Stimulated activated naive CD4-positive, alpha-beta T cell treated with Interleukin-2 at 50 U/mL for 16 hours (primary cell): ENCODE measurements at places on chromosomes 13 and 19.
A peak's percentile ranks its signal among the peaks of the same experiment; 100 is the strongest.

- no peak for DNase-seq
These were observed 6.7 kb downstream of the PCID2 start for GRCh38 chr13:113201815-113202214.

- no peak for DNase-seq
These were observed 30.2 kb upstream of the ZNF331 start for GRCh38 chr19:53507523-53508442.

DNA sequence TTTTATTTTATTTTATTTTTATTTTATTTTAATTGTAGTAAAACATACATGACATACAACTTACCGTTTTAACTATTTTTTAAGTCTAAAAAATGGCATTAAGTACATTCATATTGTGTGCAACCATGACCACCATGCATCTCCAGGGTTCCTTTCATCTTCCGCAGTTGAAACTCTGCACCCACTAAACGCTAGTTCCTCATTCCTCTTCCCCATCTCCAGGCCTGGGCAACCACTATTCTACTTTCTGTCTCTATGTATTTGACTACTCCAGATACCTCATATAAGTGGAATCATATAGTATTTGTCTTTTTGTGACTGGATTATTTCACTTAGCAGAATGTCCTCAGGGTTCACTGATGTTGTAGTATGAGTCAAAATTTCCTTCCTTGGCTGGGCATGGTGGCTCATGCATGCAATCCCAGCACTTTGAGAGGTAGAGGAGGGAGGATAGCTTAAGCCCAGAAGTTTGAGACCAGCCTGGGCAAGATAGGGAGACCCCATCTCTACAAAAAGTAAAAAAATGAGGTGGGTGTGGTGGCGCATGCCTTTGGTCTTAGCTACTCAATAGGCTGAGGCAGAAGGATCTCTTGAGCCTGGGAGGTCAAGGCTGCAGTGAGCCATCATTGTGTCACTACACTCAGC, 55.7 kb upstream of the ZNF507 start:
- no peak for DNase-seq

- no peak for DNase-seq
These were observed 525.3 kb downstream of the KLF12 start for GRCh38 chr13:73608711-73609485.

GRCh38 chr19:1295169-1296012, 9.7 kb downstream of the EFNA2 start:
- peak; percentile 18 for DNase-seq

GRCh38 chr19:35116072-35116801, 614 bp downstream of the FXYD3 start:
- no peak for DNase-seq

DNA sequence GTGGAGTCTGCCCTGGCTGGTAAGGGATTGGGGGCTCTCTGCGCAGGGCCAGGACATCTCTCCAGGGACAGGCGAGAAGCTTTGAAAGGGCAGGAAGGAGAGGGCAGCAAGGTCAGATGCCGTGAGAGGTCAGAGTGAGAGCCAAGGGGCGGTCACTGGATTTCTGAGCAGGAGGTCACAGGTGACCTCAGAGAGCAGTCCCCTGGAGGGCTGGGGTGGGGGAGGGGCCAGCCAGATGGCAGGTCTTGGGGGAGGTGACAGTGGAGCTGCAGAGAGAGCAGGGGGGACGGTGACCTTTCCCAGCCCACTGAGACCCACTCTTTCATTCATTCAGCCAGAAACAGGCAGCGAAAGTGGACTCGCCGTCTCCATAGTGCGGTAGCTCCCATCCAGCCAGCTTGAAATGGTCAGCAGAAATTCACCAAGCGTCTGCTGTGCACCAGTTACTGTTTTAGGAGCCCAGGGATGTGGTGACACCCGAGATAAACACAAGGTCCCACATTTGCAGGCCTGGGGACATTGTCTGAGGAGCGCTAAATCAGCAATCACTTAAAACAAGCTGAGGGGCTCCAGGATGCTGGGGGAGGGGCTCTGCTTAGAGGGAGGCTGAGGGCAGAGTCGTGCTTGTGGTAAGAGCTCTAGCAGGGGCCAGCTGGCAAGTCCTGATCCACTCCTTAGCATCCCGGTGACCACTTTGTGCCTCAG, 10.2 kb downstream of the CARM1 start:
- DNase-seq = no peak

DNA sequence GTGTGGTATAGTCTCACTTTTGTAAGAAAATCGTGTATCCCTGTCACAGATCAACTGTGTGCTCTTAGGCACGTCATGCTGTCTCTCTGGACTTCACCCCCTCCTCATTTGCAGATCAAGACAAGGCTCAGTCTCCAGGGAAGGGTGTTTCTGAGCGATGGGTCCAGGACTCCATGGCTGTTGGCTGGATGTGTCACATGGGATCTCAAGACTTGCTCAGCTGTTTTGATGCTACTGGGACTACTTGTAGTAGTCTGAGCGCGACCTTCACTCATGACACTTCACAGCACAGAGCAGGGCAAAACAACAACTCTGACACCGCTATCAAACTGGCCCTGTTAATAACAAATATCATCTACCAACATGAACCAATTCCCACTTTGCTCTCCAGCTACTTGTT, 36.2 kb downstream of the SMAD9 start:
- DNase-seq = no peak

DNA sequence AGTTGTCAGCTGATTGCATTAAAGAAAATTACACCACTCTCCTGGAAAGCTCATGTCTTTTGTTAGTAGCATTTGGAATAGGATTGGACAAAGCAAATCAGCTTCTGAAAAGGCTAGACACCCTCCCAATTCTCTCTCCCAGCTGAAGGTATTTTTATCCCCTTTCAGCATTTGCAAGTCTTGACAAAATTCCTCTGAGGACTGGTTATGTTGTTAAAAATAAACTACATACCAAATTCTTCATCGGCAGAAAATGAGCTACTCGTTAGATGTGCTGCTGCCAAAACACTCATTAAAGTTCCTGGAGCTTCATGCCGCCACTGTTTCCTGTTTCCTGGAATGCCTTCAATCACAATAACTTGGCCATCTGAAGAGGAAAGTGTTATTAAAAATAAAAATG, 37.1 kb downstream of the UTP14C start:
- no peak for DNase-seq

- no peak for DNase-seq
These were observed 563.5 kb upstream of the SLITRK1 start for GRCh38 chr13:84445776-84446175.

- no peak for DNase-seq
These were observed 33.5 kb upstream of the TMTC4 start for GRCh38 chr13:100707818-100708740.

- DNase-seq = peak; percentile 1
These were observed 216.2 kb downstream of the IRS2 start for GRCh38 chr13:109569958-109570711.

DNA sequence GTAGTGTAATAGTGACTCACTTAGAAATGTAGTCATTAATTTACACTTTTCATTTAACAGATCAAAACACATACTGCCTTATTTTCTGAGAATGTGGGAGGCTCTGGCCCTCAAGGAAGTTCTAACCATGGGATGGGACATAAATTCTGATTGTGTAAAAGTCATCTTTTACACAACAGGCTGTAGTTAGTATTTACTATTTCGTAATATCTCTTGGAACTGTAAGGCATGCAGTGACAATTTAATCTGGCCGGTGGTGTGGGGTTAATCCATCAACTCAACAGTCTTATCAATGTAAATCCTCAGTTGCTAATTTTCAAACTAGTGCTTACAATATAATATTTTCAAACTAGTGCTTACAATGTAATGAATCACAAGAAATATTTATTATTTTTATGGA, 1599.2 kb downstream of the EFNB2 start:
- no peak for DNase-seq

DNA sequence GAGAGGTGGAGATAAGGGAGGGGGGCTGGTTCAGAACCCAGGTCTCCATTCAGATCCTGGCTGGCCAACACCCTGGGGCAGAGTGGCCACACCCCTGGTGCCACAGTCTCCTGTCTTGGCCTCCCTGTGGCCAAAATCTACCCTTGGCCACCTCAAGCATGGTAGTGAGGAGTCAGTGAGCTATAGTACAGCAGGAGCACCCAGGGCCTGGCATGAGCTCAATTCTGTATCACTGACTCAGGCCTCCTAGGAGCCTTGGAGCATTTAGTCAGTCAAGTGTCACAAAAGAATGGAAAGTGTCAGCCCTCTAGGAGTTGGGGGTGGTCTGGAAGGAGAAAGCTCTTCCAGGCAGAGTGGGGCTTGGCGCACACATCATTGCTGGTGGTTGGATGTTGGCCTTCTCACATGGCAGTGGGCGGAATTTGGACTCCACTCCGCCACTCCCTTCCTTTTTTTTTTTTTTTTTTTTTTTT, 6.6 kb upstream of the CD79A start:
- DNase-seq = no peak

- no peak for DNase-seq
These were observed 124.7 kb downstream of the RGCC start for GRCh38 chr13:41582027-41582463.

GRCh38 chr19:3653081-3653795, 26.6 kb upstream of the CACTIN start:
- no peak for DNase-seq

DNA sequence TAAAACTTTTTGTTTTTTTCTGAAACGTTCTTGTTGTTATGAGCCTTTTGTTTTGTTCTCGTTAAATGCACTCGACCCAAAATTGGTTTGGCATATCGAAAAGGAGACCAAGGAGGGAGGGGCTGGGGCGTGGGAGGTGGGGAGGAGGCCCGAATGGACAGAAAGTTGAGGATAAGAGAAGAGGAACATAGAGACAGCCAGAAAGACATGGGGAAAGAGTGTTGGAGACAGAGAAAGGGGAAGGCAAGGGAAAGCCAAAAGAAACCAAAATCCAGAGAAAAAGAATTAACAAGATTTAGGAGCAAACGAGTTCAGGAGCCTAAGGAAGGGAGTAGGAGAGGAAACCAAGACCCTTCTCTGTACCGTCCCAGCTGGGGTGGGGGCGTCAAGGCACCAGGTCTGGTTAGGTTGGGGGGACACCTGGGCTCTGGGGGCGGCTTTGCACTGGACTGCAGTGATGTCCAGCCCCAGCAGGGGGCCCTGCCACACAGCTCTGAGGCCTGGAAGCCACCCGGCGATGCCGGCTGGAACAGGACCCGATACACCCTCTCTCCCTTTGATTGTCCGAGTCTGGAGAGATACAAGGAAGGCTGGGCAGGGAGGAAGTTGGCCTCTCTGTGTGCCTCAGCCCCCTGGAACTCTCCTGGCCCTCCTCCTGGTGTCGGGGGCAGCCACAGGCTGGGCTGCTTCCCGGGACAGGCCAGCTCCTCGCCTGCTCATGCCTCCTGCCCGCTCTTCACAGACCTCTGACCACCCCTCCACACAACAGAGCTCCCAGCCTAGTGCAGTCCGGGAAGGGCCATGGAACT, 11.6 kb upstream of the ASF1B start:
- peak; percentile 39 for DNase-seq

- no peak for DNase-seq
These were observed 432.3 kb downstream of the SLITRK6 start for GRCh38 chr13:85366759-85367417.

DNA sequence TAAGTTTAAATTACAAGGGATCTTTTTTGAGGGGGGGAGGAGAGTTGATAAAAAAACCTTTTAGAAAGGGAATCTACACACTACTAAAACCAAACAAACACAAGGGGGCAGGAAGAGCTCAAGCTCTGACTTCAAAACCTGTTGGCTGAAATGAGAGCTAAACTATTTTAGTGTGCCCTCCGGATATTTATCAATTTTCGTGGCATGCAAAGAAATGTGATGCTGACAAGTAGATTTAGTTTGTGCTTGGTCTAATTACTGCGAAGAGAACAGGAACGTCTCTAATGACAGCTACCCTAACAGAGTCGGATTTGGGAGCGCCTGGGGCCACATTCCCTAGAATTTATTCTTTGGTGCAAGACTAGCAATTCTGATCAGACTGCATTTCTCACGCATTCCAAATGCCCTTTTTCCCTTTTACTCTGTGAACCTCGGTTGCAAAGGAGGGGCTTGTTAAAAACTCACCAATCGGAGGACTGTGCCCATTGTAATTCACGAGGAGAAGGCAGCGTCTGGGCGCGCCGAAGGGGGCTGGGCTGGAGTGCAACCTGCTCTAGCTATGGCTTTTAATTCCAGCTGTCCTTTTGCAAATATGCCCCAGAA, 802 bp upstream of the FREM2 start:
- no peak for DNase-seq

- no peak for DNase-seq
These were observed 9.5 kb upstream of the URAD start for GRCh38 chr13:27997904-27998522.

DNA sequence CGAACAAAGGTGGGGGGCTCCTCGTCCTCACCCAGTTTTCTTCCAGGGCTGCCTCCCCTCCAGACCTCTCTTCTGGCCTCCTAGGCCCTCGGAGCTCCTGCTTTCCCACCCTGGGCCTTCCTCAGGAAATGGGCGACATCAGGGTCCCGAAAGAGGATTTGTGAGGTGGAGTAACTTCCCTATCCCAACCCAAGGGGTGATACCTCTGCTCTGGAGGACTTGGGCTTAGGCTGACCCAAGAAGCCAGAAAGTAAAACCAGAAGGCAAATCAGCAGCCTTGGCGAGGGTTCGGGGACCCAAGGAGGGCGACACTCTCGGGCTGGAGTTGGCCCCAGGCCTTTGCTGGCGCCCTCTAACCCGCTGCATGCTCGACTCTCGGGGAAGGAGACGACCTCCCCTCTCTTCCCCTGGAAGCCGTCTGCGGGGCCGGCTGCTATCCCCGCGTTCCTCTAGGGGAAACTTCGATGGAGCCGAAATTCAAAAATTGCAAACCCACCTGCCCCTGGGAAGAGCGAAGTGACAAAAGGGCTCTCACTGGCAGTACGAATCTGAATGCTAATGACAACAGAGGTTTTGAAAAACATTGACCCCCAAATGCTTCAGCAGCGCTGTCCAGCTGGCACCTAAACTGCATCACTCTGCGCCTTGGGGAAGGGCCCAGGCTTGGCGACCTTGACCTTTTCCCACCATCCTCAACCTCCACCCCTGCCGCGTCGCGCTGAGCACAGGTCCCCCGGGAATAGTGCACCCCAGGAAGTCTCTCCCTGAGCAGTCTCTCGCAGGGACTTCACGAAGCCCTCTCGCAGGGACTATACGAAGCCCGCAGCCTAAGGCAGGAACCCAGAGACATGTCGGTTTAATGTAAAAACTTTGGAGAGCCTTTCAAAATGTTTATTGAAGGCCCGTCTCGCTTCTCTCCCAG, 2.4 kb downstream of the PDX1 start:
- DNase-seq = no peak

- DNase-seq = peak; percentile 66
These were observed 1.9 kb downstream of the FOXO1 start for GRCh38 chr13:40664350-40665125.

GRCh38 chr13:30074431-30074830, 224.0 kb upstream of the UBL3 start:
- no peak for DNase-seq

DNA sequence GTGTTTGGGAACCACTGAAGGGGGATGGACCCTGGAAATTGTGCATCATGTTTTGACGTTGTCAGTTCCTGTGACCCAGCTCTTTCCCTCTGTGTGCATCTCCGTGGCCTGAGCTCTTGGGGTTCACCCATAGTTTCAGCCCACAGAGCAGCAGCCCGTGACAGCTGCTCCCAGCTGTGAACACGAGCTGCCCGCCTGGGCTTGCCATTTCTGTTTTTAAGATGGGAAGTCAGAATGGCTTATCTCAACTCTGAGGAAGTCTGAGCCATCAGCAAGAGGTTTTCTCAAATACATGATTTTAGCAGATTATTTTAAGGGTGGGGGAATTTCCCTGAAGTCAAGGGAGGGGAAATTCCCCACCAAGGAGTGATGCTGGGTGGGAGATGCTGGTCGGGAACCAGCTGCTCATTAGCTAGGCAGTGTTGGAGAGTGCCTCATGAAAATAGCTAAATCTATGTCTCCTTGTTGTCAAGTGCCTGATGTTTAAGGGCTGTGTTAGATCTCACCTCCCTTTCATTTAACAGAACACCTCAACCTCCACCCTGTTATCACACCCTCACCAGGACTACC, 34.8 kb upstream of the C1QTNF9 start:
- peak; percentile 76 for DNase-seq
